ENCODE measurements at places on chromosomes 2 and 18.

- no peak for DNase-seq
Observed at GRCh38 chr2:5140347-5140746, 551.8 kb upstream of the SOX11 start.

DNA sequence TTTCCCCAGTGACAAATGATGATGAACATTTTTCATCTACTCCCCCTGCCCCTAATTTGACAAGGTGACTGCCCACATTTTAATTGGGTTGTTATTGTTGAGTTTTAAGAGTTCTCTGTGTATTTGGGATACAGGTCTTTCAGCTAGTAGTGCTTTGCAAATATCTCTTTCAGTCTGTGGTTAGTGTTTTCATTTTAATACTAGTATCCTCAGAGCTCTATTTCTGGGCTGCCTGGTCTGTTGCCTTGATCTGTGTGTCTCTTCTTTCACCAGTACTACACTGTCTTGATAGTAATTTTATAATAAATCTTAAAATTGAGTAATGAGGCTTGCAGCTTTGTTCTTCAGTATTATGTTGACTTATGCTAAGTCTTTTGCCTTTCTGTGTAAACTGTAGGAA, 19.7 kb downstream of the EIF5B start:
- no peak for DNase-seq

- no peak for DNase-seq
Observed at GRCh38 chr2:54423213-54423612, 32.9 kb upstream of the SPTBN1 start.

DNA sequence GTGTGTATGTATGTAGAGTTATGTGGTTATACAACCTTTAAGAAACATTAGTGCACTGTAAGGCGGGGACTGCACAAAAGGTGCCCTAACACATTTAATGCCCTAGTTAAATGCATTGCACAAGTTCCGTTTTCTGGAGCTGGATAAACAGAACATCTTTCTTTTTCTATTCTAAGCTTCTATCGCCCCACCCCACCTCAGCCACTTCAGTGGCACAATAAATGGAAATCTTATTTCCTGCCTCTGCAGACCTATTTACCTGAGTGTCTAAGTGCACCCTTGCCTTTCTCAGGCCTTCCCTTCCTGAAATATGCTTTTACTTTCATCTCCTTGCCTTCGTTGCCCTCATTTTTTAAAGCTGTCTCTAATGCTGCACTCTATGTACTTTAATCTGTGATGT, 123.5 kb downstream of the TANC1 start:
- no peak for DNase-seq

DNA sequence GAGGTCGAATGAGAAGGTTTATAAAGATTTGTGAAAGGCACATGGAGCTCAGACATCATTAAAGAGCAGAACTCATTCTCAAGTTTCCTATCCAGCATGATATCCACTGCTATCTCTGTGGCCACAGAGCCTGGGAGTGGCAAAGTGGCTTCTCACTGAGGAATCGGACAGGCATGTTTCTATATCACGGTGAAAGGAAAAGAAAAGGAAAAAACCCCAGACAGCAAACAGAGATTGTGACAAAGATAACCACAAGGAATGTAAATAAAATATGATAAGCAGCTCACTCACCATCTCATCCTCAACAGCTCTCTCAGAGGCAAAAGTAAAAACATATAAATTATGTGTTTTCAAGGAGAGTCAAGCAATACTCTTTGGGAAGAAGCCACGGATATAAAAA, 2.5 kb downstream of the PID1 start:
- DNase-seq = no peak

All from stimulated activated CD8-positive, alpha-beta memory T cell treated with anti-CD3 and anti-CD28 coated beads, Interleukin-12 subunit alpha, Interleukin-12 subunit beta, amount 100 ng/mL, for 1 hour (primary cell).